ENCODE measurements at places on chromosomes 3 and 15. TPM values are rescaled to one million over a fixed set of nuclear protein-coding genes. Genes with fewer than 3 reads are reported as not detected.

The GLDN gene
- total RNA-seq = 0.74 TPM

The PLXND1 gene
- total RNA-seq = 126 TPM

- peak; percentile 9 for DNase-seq
These were observed 97.8 kb downstream of the SQOR start for GRCh38 chr15:45732662-45733061.

- DNase-seq = peak; percentile 8
These were observed at the start of gene CHRNA7 for GRCh38 chr15:32029862-32030781. CHRNA7 (plus strand) TSS chr15:32030515; CDS start chr15:32030595, 80 bp downstream.

The CYP19A1 gene
- total RNA-seq = 0.86 TPM

- no peak for DNase-seq
These were observed 190.9 kb downstream of the NR2F2 start for GRCh38 chr15:96521386-96521785.

The KBTBD13 gene
- total RNA-seq = not detected

- DNase-seq = no peak
These were observed 75.1 kb upstream of the GUCA1C start for GRCh38 chr3:109028753-109029152.

DNA sequence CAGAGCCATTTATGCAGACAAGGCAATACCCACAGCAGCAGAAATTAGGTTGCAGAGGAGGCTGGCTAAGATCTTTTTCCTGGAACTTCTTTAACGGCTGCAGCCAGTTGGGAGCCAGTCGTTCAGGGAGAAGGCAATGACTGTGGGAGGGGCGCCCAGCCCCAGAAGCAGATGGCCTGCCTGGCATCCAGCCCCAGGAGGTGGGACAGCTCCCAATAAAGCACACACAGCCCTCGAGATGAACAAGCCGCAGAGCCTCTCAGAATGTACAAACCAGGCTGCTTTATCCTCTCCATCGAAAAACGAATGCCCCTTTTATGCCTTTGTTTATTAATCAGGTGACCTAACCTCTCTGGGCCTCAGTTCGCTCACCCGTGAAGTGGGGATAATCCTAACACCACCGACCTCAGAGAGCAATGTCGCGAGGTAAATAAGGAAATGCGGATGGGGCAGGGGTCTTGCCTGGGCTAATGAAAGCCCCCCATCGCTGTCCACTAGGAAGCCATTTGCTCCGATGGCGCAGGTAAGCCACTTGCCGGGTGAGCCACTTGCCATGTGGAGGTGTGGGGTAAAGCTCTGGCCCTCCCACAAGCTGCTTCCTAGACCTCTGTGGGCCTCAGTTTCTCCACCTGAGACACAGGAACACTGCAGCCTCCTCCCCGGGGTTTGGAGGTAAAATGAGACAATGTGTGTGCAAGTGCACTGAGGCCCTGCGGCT is 35.8 kb downstream of the MGLL start:
- no peak for DNase-seq

DNA sequence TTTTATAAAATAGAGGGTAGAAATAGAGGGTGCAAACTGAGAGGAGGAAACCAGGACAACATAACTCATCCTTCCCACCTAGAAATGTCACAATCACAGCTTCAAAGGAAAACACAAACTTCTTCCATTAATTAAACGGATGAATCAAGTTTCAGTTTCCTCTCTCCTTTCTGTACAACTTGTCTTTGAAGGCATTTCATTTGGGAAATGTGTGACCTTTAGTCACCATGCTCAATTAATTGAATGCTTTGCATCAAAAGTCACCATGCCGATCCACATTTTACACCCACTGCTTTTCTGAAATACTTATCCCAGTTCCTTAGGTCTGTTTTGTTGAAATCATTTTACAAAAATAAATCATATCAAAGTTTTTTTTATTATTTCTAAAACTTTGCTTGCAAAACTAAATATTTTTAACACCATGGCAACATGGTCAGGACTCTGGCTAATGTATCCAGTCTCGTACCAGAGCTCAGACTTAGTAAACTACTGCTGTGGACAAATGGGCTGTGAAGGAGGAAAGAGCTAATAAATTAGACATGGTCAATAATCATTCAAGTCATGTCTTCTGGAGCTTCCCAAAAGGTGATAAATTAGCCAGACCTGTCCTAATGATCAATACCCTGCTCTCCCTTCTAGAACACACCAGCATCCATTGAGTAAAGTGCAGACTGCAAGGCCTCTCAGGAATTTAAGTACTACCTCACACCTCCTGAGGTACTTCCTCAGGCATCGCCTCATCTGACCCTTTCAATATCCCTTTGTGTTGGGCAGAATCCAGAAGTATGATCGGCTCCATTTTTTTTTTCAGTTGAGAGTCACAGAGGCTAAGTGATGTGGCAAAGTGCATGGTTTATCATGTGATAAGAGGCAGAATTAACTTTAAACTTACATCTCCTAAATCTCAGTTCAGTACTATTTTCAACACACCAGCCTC is 161.3 kb downstream of the GREM1 start:
- peak; percentile 35 for DNase-seq

- DNase-seq = peak; percentile 73
These were observed at the start of gene ESYT3 for GRCh38 chr3:138434276-138434874. ESYT3 (plus strand) TSS chr3:138434616; CDS start chr3:138434799, 183 bp downstream.

The COL6A5 gene
- not detected for total RNA-seq

DNA sequence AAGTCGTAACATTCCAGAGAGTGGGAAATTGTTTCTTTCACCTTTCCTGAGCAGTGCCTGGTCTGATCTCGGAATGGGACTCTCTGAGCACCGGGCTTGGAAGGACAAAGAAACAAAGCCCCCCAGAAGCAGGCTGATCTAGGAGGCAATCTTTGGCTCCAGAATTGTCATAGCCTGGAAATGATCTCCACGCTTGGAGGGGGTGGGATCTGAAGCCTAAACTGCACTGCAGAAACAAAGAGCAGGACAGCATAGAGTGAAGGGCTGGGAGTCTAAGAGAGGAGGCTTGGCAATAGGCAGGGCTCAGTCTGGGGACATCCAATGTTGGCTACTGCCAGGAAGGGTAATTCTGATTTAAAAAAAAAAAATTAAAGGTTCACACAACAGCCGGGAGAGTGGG is 1.9 kb downstream of the CRABP1 start:
- DNase-seq = no peak

DNA sequence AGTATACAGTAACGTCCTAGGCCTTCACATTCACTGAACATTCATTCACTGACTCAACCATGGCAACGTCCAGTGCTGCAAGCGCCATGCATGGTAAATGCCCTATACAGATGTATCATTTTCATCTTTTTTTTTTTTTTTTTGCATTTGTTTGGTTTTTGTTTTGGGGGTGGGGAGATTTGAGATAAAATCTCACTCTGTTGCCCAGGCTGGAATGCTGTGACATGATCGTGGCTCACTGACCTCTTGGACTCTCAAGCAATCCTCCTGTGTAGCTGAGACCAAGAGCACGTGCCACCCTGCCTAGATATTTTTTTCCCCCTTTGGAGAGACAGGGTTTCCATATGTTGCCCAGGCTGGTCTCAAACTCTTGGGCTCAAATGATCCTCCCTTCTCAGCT is 37.4 kb downstream of the SUSD5 start:
- DNase-seq = peak; percentile 46

DNA sequence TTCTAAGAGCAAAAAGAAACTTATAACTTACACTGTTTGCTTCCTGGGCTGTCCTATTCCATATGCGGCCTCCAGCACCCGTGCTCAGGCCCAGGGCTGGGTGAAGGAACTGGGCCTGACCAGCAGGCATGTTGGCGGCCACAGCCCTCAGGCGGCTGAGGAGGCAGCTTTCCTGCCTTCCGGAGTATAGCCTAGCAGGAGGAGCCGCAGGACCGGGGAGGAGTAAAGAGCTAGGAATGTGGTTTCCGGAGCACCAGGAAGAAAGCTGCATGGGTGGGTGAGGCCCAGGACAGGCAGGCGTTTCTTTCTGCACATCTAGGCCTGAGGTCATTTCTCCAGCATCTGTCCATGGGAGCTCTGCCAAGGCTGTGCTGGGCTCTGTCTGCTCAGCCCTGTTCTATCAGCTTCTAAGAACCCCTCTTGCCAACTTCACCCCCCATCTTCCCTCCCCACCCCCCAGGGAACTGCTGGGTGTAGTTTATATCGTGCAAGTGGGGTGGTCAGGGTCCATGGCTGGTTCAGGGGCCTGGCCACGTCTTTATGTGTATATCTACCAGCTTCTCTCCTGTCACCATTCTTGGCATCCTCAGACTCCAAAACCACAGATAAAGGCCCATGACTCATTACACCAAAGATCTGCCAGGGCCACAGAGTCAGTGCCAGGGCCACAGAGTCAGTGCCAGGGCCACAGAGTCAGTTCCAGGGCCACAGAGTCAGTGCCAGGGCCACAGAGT is 7.8 kb upstream of the KIF7 start:
- DNase-seq = peak; percentile 95

GRCh38 chr3:150515210-150515609 is 31.1 kb downstream of the SERP1 start:
- DNase-seq = peak; percentile 62

The ZNF502 gene
- 0.15 TPM for total RNA-seq

The SYNM gene
- 1.9 TPM for total RNA-seq

The SSUH2 gene
- total RNA-seq = not detected

The LINGO1 gene
- not detected for total RNA-seq

The PARP15 gene
- total RNA-seq = not detected

DNA sequence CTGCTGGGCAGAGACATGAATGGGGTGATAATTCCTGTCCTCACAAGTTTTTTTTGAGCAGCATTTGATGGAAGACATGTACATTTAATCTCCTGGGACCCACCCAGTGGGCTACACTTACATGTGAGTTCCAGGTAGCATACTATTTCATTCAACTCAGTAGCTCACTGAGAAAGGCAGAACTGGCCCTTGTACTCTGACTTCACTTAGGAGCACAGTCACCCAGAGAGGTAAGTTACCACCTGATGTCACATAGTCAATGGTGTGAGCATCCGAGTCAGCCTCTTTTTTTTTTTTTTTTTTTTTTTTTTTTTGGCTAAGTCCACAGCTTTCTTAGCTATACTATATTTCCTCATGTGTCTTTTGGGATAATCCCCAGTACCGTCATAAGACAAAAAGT is 32.7 kb upstream of the MCTP2 start:
- no peak for DNase-seq

GRCh38 chr3:32217339-32217738 is 21.1 kb upstream of the CMTM8 start:
- DNase-seq = no peak

The SYNPR gene
- total RNA-seq = not detected

The GHSR gene
- total RNA-seq = not detected

All from M059J (cell line).